Right lung (tissue), 10 donors: ENCODE measurements at places on chromosomes 13 and 19.

- DNase-seq = no peak
Measured at GRCh38 chr13:97212601-97213040, 9.5 kb upstream of the MBNL2 start.

DNA sequence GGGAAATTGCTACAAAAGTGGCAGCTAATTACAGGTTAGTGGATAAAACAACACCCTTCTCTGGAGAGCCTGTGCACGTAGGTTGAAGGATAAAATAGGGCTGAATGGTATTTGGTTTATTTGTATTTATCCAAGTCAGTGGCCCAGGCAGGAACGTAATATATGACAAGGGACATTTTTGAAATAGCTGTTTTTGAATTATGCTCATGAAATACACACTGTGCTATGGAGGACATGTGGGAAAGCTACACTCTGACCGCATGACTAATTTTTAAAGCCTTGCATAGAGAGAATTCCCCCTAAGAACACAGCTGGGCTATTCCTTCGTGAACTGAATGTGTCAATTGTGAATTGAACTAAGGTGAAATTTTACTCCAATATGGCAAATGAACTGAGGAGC is 292.1 kb upstream of the MAB21L1 start:
- DNase-seq = no peak

- DNase-seq = no peak
Measured at GRCh38 chr13:73325723-73326558, 267.1 kb downstream of the KLF5 start.

- no peak for DNase-seq
Measured at GRCh38 chr13:26934096-26934495, 173.5 kb upstream of the GPR12 start.

DNA sequence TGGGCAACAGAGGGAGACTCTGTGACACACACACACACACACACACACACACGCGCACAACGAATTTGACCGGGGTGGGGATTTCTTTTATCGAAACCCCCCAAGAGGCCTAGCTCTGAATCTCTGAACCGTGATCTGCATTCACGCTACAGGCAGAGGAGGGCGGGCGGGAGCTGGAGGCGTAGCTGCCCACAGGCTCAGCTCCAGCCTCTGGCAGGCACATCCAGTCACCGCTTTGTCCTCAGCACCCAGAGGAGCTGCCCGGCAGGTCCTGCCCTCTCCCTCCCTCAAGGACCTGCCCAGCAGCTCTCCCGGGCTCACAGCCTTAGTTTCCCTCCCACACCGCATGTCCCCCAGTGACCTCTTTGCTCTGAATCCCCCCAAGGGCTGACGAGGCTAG is 20.0 kb downstream of the CILP2 start:
- DNase-seq = no peak

DNA sequence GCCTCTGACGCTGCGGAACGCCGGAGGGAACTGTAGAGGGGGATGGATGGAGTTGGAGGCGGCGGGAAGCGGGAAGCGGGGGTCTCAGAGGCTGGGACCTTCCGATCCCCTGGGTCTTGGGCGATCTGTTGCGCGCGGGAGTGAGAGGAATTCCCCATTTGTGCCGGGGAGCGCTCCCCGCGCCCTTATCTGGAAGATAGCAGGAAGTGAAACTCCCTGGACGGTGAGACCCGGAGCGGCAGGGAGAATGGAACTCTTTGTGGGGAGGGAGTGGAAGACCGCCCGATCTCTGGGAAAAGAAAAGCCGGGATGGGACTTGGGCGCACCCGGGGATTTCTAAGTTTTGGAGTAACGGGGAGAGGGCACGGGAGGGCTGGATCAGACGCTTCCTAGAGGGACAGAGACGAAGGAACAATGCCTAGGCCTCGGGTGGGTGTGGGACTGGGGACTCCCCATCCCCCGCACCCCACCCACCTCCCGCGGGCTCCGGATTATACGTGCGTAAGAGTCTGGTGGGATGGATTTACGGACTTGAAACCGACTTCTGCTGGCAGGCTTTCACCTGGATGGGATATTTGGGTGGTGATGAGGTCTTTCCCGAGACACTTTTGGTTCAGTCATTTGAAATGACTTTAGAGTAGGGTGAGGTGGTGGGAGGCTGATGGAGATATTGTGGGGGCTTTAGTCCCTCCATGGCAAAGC is 495 bp downstream of the LSR start:
- DNase-seq = no peak

DNA sequence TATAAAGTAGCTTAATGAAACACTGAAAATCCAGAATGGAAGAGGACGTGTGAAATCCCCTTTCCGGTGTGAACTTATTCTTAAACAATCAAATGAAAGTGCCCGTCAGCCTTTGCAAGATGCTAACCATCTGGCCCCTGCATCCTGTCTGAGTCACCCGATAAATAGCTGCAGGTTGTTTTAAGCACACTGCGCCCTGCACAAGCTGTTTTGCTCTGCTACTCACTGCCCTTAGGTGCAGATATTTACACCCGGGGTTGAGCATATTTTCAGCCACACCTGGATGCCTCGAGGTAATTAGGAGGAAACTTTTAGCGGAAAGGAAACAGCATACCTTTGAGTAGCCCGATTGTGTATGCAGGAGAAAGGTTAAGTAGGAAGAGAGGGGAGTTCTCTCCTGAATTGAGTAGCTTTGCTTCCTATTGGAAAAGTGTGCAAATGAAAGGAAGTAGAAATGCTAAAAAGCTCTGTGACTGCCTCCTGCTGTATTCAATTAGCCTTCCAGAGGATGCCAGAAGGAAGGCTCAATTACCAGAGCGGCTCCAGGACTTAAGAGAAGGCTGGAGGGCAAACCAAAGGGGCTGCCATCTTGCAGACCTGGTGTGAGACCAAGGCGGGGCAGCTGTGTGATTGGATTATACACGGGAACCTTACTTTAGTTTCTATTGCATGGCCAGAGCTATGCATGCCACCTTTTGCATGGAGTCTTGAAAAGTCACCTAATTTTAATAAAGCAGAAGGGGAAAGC is 42.5 kb downstream of the IRS2 start:
- no peak for DNase-seq

- DNase-seq = no peak
Measured at GRCh38 chr13:59452189-59452890, 711.4 kb downstream of the DIAPH3 start.

DNA sequence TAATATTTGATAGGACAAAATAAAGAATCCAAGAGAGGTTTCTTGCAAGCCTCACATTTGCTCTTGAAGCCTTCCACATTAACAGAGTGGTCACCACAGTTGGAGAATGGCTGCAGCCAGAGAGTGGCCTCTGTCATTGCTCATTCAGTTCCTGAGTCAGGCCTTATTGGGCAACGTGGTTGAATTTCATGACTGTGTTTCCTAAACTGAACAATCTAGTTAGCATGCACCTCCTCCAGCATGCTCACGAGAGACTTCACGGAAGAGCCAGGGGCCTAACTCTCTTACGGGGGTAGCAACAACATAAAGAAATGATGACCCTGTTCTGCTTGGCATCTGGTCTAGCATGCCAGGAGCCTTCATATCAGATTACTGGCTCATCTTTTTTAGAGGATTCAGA is 9.6 kb upstream of the UBL3 start:
- DNase-seq = no peak

DNA sequence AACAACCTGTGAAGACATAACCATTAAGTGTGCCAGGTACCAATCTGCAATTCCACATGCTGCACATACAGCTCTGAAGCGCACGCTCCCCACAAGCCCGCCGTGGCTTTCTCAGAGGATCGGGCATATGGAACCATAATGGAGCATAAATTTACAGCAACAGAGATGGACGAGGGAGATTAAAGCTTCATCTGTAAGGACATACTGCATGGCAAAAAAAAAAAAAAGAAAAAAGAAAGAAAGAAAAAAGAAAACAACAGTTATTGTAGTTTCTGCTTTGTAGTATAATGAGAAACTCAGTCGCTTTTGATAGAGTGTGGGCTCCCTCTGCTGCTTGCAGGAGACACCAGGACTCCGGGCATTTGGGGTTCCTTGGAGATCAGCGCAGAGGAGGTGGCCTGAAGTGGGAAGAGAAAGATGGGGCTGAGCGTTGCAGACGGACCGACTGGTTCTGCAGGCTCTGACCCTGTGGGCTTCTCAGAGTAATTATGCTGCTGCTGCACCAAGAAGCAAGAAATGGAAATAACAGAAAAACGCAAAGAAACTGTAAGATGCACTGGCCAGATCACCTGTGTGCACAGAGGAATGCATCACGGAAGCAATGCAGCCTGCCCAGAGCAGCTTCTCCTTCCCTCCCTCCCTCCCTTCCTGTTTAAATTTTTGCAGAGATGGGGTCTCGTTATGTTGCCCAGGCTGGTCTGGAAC is 10.8 kb upstream of the PDCD5 start:
- peak; percentile 19 for DNase-seq

- DNase-seq = no peak
Measured at GRCh38 chr13:78779608-78780007, 120.7 kb upstream of the OBI1 start.

GRCh38 chr13:107461751-107462150 is 753.6 kb downstream of the LIG4 start:
- DNase-seq = no peak

DNA sequence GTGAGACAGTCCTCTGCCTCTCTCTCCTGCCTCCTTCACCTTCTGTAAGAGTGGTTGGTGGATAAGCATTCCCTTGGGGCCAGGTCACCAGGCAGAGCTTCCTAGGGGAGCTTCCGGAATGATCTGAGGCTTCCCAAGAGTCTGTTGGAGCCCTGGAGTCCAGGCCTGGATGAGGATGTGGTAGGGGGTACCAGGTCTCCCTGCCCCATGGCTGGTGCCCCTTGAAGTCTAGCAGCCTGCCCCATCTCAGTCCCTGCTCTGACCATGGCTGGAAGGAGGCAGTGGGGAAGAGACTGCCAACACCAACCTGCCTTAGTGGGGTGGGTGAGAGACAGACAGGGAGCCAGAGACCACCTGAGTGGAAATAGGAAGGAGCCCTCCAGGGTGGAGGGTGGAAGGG is 1316.9 kb downstream of the UQCRFS1 start:
- DNase-seq = no peak

DNA sequence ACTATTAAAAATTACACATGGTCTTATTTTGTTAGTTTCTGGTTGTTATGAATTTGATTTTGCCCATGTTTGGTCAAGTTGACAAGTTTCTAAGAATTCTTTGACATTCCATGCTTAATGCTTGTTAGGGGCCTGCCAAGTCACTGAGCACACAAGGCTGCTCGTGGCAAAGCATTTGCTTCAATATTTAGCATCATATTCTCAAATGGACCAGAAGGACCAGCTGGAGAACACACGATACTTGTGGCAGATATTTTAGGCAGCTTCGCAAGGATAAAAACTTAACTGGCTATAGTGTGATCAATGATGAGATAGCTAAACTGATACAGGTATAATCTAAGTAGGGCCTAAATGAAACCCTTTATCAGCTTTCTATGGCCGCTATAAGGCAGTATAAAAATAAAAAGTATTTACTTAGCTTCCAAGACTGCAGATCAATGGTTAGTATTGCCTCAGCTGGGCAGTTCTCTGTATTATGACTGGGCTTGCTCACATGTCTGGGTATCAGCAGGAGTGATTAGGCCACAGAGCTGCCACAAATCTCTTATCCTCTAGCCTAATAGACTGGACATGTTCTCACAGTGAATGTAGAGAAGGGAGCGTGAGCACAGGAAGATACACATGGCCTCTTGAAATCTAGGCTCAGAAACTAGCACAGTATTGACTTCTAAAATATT is 155.9 kb upstream of the SPRY2 start:
- DNase-seq = no peak

DNA sequence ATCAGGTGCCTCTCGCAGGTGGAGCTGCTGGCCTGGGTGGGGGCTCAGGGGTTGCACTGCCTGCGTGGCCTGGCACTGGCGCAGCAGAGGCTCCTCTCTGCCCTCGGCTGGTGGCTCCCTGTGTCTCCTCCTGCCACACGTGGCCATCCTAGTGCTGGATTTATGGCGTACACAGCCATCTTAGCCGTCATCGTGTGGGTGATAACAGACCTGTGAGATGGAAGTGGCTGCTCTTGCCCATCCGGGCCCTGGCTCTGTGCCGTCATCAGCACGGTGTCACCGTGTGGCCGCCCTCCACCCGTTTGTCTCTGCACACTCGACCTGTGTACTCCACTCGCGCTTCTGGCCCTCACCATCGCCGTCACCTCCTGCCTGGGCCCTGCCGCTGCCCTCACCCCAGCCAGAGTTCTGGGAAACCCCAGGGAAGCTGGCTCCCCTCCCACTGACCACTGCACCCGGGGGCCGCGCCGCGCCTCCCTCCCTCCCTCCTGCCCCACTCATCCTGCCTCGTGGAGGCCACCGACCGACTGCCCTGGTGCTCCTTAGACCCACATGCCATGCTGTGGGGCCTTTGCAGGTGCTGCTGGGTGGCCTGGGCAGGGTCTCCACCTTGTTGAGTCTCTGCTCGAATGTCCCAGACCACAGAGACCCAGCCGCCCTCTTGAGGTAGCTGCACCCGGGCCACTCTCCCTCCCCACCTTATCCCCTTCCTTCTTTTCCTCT is 29.5 kb downstream of the TMEM255B start:
- DNase-seq = no peak

DNA sequence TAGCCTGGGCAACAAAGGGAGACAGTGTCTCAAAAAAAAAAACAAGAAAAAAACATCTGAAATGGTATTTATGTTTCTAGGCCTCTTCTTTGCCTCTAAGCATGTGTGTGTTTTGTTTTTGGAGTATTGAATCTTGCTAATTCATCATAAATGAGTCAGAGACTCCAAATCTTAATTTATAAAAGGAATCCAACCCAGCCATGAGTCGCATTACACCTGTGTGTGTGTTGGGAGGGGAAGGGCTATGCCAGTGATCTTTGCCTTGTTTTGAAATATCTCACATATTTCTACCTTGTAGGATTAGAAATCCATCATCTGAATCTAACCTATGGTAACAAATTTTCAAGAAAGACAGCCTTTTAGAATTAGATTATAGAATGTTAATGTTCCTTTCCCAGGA is 4.0 kb downstream of the ZNF331 start:
- no peak for DNase-seq

GRCh38 chr13:45782327-45783045 is 69.1 kb downstream of the SIAH3 start:
- DNase-seq = no peak

GRCh38 chr13:80501556-80501955 is 160.6 kb upstream of the SPRY2 start:
- no peak for DNase-seq

GRCh38 chr19:33689138-33689746 is 67.5 kb downstream of the CHST8 start:
- no peak for DNase-seq

- DNase-seq = no peak
Measured at GRCh38 chr19:18868380-18869022, 27.5 kb downstream of the CERS1 start.

DNA sequence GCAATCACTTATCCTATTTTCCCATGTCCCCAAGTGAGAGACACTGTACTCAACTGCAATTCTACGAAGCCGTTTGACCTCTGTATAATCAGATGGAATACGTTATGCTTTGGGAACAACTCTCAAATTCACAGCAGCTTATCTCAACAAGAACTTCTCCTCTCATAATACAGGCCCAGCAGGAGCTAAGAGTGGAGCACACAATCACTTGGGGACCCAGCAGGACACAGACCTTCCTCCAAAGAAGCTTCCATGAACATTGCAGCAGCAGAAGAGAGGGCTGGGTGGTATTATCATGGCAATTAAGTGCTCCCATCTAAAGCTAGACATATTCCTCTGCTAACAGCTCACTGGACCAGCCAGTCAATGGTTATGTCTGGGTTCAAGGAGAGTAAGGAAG is 428.3 kb upstream of the MIR17HG start:
- DNase-seq = no peak
